ENCODE measurements at places on chromosomes 11 and 22. TPM values are rescaled to one million over a fixed set of nuclear protein-coding genes. Genes with fewer than 3 reads are reported as not detected.

GRCh38 chr11:134398079-134398444 is 14.0 kb downstream of the B3GAT1 start:
- no peak for DNase-seq

Gene OR8H1
- total RNA-seq: not detected

GRCh38 chr22:27719535-27720227 is 81.9 kb downstream of the MN1 start:
- DNase-seq: no peak

- DNase-seq: peak; percentile 95
Measured at GRCh38 chr11:66568124-66568916, at the start of gene CTSF. Gene CTSF, minus strand, starts transcription at chr11:66568606. Its CDS starts 120 bp downstream, at chr11:66568486.

Gene UBQLN3
- not detected for total RNA-seq

- no peak for DNase-seq
Measured at GRCh38 chr11:38456371-38456770, 1858.3 kb upstream of the RAG2 start.

GRCh38 chr11:118290923-118291322 is 13.6 kb upstream of the CD3E start:
- DNase-seq: no peak

Gene SERPING1
- 157 TPM for total RNA-seq

All from Right ventricle myocardium inferior (tissue), 1 donor.